Myocyte (in vitro differentiated cells): ENCODE measurements at places on chromosomes 13 and 19. TPM values are rescaled to one million over a fixed set of nuclear protein-coding genes. Genes with fewer than 3 reads are reported as not detected.

GRCh38 chr13:81393721-81394120, 1052.8 kb upstream of the SPRY2 start:
- no peak for DNase-seq

DNA sequence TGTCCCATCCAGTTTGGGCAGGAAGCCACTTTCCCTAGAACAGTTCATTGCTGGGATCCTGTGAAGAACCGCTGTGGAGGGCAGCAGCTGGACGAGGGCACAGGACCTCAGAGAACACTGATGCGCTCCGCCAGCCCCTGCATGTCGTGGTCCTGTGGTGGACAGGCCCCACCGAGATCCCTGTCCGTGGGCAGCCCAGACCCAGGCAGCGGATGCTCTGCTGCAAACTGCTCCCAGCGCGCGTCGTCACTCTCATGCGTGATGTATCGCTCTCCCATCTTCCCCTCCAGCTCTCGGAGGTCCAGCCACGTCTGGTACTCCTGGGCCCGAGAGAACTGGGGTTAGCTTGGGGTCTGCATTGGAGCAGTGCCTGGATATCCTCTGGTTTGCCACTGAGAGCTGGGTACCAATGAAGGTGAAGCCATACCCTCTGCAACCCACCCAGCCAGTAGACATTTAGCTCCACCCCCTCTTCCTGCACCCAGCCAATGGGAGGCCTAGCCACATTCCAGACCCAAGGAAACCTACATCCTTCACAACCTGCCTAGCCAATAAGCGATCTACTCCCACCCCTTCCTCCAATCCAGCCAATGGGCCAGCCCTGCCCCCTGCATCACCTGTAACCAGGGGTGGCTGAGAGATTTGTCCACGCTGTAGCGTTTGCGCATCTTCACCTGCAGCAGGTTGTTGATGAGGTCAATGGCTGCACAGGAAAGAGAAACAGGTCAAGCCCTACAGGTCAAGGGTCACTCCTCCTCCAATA, 13.6 kb upstream of the DACT3 start:
- no peak for DNase-seq

GRCh38 chr13:74194846-74195245, 60.6 kb upstream of the KLF12 start:
- DNase-seq: no peak

GRCh38 chr19:11208561-11209471, 11.5 kb upstream of the KANK2 start:
- peak; percentile 20 for DNase-seq

GRCh38 chr19:6241680-6242377, 37.9 kb downstream of the MLLT1 start:
- no peak for DNase-seq

- DNase-seq: no peak
Measured at GRCh38 chr13:33145667-33146066, 129.4 kb downstream of the KL start.

DNA sequence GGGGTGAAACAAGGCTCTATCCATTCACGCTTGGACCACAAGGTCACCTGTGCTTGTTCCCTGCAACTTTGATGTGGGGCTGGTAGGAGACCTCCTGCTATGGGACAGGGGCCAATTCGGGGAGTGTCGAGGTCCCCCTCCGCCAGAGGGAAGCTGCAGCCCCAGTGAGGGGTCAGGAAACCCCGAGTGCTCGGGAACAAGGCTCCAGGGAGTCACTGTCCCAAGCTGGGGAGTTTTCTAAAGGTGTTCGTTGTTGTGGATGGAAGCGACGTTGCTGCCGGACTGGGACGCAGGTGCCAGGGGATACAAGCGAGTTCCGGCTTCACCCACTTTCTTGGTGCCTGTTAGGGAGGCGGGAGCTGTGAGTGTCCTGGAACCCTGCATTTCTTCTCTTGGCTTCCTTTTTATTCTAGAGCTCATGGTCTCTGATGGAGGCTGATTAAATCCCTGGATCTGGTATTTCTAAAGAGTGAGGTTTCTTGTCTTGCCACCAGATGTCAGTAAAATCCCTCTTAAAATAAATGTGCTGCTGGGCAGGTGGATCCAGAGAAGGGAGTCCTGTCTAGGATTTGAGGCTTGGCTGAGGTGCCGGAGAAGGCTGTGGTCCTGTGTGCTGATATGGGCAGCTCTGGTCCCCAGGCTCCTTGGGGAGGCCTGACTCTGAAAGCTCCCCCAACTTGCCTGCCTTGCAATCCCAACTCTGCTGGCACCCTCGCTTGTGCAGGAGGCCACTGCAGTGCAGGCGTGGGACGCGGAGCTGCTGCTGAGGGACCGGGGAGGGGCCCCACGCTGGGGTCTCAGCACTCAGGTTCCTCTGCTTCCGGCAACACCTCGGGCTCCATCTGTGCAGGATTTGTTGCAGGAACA, 153.9 kb downstream of the TEX29 start:
- DNase-seq: peak; percentile 58

GRCh38 chr13:36536546-36536945, 104.3 kb downstream of the CCNA1 start:
- no peak for DNase-seq

GRCh38 chr13:106139942-106140341, 395.5 kb downstream of the EFNB2 start:
- DNase-seq: no peak

- no peak for DNase-seq
Measured at GRCh38 chr19:47257411-47258169, 1.3 kb downstream of the CCDC9 start.

DNA sequence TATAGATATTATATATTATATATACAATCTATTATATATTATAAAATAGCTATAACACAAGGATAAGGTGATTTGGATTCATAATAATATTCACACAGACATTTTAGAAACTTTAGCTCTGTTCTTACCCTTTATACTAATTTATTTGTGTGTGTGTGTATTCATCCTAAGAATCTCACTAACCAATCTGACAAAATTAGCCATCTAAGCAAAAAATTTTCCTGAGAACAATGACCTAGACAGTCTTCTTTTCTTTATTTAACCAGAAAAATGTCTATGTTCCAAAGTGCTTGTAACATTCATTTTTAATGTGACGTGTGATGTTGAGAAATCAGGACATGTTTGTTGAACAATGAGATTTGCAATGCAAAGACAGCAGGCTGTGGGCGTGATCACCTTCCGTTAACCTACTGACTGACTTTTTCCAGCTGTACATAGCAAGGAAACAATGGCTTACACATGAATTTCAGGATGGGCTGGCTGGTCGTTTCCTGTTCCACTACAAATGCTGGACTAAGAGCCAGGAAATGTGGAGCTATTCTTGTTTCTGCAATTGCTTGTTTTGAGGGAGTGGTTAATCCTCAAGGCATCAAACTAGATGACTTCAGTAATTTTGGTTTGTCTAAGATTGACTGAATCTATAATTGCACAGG, 634.6 kb upstream of the ARGLU1 start:
- DNase-seq: no peak

GRCh38 chr13:23788459-23788858, 100.7 kb downstream of the MIPEP start:
- DNase-seq: peak; percentile 42

- no peak for DNase-seq
Measured at GRCh38 chr19:10761443-10762250, 43.8 kb downstream of the DNM2 start.

DNA sequence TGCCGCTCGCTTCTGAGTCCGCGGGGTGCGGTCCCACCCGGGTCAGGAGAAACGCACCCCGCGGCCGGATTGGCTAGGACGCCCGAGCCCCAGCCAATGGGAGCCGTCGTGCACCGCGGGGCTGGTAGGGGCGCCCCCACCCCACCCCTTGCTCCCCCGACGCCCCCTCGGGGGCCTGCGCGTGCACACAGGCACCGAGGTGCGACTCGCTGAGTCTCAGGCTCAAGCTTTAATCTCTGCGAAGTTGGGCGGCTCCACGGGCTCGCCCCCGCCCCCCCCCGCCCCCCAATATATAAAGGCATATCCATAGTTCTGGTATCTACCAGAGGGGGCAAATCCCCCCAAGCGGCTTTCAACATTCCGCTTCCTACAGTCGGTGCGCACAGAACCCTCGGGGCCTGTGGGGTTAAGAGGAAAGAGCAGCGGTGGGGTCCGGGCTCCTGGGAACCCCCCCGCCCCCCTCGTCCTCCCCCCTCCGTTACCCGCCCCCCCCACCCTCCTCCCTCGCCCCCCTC, at the start of gene COX6B2:
COX6B2 (minus strand) TSS at position 22 of the 515 bp plus-strand sequence. CDS start 198 bp downstream, outside the sequence.
- DNase-seq: no peak

GRCh38 chr19:5407356-5407755, 47.9 kb upstream of the ZNRF4 start:
- no peak for DNase-seq

DNA sequence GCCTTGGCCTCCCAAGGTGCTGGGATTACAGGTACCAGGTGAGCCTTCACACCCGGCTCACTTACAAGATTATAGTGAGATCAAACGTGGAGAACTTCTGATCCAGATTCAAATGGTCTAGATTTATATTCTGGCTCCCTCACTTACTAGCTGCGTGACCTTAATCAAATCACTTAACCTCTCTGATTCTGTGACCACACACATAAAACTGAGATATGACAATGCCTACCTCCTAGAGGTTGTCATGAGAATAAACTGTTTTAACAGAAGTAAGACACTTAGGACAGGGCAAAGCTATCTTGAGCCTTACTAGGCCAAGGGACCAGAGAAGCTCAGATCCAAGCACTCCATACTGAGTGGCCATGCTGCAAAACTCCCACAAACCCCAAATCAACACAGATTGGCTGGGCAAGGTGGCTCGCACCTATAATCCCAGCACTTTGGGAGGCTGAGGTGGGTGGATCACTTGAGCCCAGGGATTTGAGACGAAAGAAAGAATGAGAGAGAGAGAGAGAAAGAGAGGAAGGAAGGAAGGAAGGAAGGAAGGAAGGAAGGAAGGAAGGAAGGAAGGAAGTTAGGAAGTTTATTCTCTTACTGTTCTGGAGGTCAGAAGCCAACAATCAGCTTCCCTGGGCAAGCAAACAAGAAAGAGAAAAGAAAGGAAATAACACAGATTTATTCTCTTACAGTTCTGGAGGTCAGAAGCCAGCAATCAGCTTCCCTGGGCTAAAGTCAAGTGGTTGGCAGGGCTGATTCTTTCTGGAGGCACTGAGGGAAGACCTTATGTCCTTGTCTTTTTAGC, 46.1 kb upstream of the MAP3K10 start:
- DNase-seq: no peak

DNA sequence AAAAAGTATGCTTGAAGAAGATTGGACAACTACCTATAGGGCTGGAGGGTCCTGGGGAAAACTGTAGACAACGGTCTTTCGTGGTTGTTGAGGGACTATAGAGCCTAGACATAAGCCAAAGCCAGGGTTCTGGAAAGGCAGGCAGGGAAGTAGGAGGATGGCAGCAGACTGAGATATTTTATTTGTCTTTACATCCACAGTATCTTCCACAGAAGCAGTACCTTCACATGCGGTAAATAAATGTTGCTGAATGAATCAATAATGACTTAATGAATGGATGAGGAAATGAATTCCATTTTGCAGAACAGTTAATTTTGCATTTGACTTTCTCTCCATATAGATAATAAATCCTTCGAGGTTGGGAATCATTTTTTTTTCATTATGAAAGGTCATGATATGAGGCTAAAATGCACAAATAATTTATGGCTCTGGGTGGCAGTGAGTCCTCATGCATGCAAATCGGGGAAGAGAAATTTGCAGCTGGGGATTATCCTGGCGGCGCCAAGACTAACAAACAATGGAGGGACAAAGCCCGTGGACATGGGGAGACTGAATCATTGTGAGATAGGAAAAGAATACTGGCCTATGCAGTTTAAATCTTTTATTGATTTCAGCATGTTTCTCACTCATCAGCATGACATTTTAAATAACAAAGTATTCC, 102.0 kb downstream of the ERCC5 start:
- DNase-seq: no peak

DNA sequence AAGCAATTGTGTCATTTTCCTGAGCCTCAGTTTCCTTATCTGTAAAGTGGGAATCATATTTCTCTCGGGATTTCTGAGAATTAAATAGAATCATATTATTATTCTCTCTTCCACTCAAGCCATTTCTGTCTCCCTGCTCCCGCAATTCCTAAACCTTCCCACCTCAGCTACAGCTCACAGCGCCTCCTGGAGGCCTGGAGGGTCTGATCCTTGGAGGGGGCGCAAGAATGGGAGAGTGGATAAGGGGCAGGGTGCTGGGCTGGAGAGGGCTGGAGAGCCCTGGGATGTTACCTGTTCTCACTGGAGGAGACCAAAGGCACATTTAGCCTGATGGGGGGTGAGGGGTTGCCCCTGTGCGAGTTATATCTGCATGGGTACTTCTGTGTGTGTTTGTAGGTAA, 31.1 kb upstream of the CYP2S1 start:
- no peak for DNase-seq

GRCh38 chr13:112772539-112772909, 82.7 kb downstream of the ATP11A start:
- DNase-seq: peak; percentile 37

DNA sequence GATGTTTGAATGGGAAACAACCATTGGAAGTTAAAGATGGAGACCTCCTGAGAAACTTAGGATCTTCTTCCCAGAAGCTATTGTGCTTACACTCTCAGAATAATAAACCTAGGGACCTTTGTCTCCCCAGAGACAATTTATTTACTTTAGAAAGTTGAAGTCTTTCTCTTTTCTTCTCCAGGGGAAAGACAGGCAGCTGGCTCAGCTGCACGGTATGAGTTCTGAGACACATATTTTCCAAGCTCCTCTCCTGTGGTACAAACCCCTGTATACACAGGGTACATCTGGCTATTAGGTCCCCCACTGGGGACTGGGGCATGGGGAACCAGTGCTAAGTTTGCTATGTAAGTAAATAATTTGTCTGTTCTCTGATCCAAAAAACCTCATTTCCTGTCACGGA, 67.5 kb upstream of the POSTN start:
- no peak for DNase-seq

DNA sequence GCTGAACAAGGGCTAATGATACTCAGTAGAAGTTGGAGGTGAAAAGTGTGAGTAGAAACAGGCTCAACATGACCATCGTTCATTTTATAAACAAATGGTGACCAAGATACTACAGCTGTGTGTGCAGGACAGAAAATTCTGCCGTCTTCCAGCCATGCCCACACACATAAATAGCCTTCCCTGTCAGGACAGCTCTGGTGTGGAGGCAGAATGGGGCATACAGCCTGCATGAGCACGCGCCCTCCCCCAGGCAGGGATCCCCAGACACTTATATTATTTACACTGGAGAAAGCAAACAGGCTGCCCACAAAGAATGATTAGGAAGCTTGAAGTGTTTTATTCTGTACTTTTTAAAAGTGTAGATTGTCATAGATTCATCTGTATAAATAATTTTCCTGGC, 20.4 kb downstream of the GJA3 start:
- DNase-seq: no peak

GRCh38 chr13:76823969-76824368, 62.2 kb downstream of the KCTD12 start:
- no peak for DNase-seq

F10 gene
- total RNA-seq: 0.42 and 1.3 TPM in 2 replicates

RPL18A gene
- 777 and 810 TPM in 2 replicates for total RNA-seq

MCEMP1 gene
- total RNA-seq: not detected in 2 replicates

ZSCAN22 gene
- total RNA-seq: 2.8 and 3.5 TPM in 2 replicates
